ENCODE measurements at places on chromosomes 2 and 18. TPM values are rescaled to one million over a fixed set of nuclear protein-coding genes. Genes with fewer than 3 reads are reported as not detected.

GRCh38 chr2:58081000-58081399 lies 34.4 kb downstream of the VRK2 start:
- no peak overlapping the region for H3K4me3 ChIP-seq
- H3K4me1 ChIP-seq = no peaks in the 10 kb centered on the region
- H3K27ac ChIP-seq = no peak overlapping the region
- H3K36me3 ChIP-seq = peaks cover 6% of the 10 kb centered on the region
- no peak for DNase-seq

GRCh38 chr2:173240083-173240482 lies 114.6 kb upstream of the CDCA7 start:
- H3K36me3 ChIP-seq = no peaks in the 10 kb centered on the region
- no peak overlapping the region for H3K4me3 ChIP-seq
- H3K27me3 ChIP-seq = no peaks in the 10 kb centered on the region
- H3K4me1 ChIP-seq = peaks cover 7% of the 10 kb centered on the region
- DNase-seq = no peak

DNA sequence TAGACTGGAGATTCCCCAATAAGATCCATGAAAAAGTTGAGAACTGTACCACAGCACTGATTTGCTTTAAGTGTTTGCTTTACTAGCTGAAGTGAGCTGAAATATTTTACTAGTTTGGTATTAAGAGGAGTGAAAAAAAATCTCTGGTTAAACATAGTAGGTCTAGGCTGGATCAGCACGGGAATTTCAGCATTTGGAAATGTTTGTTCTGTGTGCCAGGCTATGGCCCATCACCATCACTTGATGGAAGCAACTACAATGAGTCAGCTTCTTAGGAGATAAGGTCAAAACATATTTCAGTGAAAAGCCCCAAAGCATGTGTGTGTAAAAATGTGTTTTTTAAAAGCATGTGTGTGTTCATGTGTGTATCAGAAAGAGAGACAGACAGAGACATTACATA lies 131.4 kb upstream of the DNMT3A start:
- H3K27ac ChIP-seq = no peak overlapping the region
- H3K36me3 ChIP-seq = peaks cover 18% of the 10 kb centered on the region
- DNase-seq = no peak
- no peaks in the 10 kb centered on the region for H3K27me3 ChIP-seq

DNA sequence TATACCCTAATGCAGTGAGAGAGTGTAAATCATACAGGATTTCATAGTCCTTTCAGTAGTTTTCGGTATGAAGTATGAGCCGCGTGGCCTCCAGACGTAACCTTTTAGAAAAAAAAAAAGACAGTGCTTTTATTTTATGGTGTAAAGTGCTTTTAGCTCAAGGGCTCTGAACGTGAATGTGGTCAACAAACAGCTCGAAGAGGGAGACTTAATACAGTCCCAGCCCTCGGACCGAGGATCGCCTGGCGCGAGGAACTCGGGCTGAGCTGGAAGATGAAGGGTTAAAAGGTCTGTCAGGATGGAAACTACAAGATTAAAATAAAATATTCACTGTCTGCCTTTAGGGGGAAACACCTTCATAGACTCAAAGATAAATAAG lies 4.0 kb upstream of the BCL11A start:
- DNase-seq = peak; percentile 20
- peak overlapping the region; percentile 56 for H3K4me3 ChIP-seq
- no peaks in the 10 kb centered on the region for H3K36me3 ChIP-seq
- no peak overlapping the region for H3K27ac ChIP-seq
- H3K4me1 ChIP-seq = peaks cover 29% of the 10 kb centered on the region
- peaks cover 52% of the 10 kb centered on the region for H3K27me3 ChIP-seq

- H3K27ac ChIP-seq = no peak overlapping the region
- no peak overlapping the region for H3K4me3 ChIP-seq
- peaks cover 35% of the 10 kb centered on the region for H3K36me3 ChIP-seq
- H3K4me1 ChIP-seq = no peaks in the 10 kb centered on the region
- no peaks in the 10 kb centered on the region for H3K27me3 ChIP-seq
Observed at GRCh38 chr18:70128271-70128670, 77.2 kb downstream of the RTTN start.

DNA sequence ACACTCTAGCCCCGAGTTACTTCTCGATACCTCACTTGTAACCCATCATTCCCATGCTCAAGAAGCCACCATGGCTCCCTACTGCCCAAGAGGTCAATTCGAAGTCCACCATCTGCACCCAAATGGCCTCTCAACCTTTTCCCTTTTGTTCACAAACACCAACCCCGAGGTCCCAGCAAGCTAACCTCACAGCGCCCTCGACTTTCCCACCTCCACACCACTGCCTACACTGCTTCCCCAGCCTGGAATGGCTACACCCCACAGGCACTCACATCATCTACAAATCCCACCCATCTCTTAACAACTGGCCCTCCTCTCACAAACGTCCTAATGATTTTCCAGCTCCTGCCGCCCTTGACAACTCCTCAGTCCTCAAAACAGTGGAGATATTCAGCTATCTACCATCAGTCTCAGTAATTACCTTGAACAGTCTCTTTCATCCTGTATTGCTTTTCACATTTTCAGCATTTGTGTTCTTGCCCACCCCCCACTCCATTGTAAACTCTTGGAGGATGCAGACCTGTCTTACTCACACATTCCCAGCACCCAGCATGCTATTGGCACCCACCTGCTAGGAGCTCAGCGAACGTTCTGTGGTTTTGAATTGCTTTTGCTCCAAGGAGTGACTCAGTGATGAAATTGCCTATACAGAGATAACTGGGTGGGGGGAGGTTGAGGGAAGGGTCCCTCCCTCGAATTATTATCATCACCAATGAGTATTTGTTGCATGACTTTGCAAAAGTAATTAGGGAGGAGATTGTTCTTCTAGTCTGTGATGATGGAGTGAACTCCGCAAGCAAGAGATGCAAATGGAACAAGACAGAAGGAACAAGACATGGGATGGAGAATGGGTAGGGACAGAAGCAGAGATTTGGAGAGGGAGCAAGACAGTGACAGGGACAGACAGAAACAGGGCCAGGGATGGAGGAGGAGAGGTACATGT lies 106.8 kb downstream of the CYP26B1 start:
- no peak for DNase-seq
- no peaks in the 10 kb centered on the region for H3K36me3 ChIP-seq
- H3K4me3 ChIP-seq = no peak overlapping the region
- H3K27ac ChIP-seq = no peak overlapping the region
- no peaks in the 10 kb centered on the region for H3K4me1 ChIP-seq
- peaks cover 4% of the 10 kb centered on the region for H3K27me3 ChIP-seq

GRCh38 chr2:194927489-194927888 lies 729.5 kb upstream of the SLC39A10 start:
- H3K4me1 ChIP-seq = no peaks in the 10 kb centered on the region
- DNase-seq = no peak
- no peak overlapping the region for H3K27ac ChIP-seq
- H3K27me3 ChIP-seq = no peaks in the 10 kb centered on the region
- no peak overlapping the region for H3K4me3 ChIP-seq

GRCh38 chr2:189370719-189371118 lies 70.6 kb upstream of the WDR75 start:
- no peaks in the 10 kb centered on the region for H3K27me3 ChIP-seq
- DNase-seq = no peak
- H3K27ac ChIP-seq = no peak overlapping the region
- no peaks in the 10 kb centered on the region for H3K36me3 ChIP-seq
- H3K4me3 ChIP-seq = no peak overlapping the region
- H3K4me1 ChIP-seq = peaks cover 6% of the 10 kb centered on the region

CCDC150 gene
- 10.4 TPM for total RNA-seq

GDF7 gene
- total RNA-seq = not detected

SETBP1 gene
- 10.4 TPM for total RNA-seq

SMIM21 gene
- total RNA-seq = not detected

Measured in activated CD8-positive, alpha-beta T cell treated with anti-CD3 and anti-CD28 coated beads for 36 hours (primary cell).